GM06990 (cell line): ENCODE measurements at places on chromosomes 11 and 22.
A peak's percentile ranks its signal among the peaks of the same experiment; 100 is the strongest.

GRCh38 chr22:27004434-27004833, 347.0 kb downstream of the MIAT start:
- no peak for DNase-seq

GRCh38 chr11:3103076-3103475, 45.9 kb upstream of the CARS1 start:
- no peak for DNase-seq

GRCh38 chr11:34004236-34004635, 47.3 kb upstream of the CAPRIN1 start:
- no peak for DNase-seq

GRCh38 chr11:113177671-113178070, 136.7 kb upstream of the TTC12 start:
- DNase-seq = no peak

GRCh38 chr22:20010307-20011122, 6.1 kb downstream of the ARVCF start:
- DNase-seq = no peak

GRCh38 chr11:75535071-75535470, 9.3 kb upstream of the GDPD5 start:
- no peak for DNase-seq

DNA sequence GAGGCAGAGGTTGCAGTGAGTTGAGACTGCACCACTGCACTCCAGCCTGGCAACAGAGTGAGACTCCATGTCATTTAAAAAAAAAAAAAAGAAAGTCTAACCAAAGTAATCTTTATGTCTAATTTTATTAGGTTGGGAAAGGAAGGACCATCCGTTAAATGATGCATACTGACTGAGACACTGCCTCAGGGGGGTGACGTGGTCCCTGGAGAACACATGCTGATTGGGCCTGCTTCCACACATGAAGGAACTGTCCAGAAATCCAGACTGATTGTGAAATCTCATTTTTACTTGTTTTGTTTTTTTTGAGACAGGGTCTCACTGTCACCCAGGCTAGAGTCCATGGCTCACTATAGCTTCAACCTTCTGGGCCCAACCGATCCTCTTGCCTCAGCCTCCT, 5.5 kb downstream of the SF3A1 start:
- DNase-seq = no peak

DNA sequence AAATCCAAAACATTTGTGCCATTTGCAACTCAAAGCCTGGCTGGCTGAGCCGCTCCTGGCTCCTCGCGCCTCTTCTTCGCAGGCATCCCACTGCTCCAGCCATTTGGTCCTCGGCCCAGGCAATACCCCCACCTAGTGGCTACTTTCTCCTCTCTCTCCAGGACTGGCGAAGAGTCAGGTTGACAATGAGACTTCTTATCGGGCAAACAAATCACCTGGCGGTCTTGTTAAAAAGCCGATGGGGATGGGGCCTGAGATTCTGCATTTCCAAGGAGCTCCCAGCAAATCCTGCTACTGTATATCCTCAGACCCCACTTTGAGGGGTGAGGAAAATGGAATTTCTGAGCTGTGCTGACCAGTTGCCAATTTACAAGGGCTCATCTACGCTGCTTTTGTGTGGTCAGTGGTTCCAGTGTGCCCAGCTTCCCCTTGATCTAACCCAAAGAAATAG, 89.0 kb downstream of the ISX start:
- DNase-seq = no peak

DNA sequence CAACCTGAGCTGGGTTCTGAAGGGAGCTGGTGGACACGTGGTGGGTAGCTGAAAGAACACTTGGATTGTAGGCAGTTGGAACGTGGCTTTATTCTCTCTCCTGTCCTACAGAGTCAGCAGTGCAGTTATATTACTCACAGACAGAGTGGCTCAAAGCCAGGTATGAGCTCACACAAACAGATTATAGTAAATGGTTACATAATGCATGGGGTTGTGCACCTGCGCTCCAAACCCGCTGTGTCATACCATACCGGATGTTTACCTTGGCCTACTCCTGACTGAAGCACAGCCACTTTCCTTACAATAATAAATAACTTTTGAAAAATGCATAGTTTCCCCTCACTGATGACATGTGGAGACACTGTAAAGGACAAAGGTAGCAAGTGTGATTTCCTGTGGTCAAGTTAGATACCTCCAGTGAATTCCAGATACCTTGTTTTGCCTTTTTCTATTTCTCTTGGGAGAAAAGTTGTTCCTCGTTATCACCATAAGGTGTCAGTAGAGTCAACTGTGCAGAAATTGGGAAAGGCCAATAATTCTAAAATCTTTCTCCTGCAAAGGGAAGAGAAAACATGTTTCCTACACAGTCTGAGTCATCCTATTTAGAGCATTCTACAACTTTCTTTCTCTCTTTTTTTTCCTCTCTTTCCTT, 13.5 kb downstream of the MS4A6A start:
- DNase-seq = peak; percentile 38

GRCh38 chr22:37197451-37198257, 9.6 kb upstream of the C1QTNF6 start:
- DNase-seq = no peak

DNA sequence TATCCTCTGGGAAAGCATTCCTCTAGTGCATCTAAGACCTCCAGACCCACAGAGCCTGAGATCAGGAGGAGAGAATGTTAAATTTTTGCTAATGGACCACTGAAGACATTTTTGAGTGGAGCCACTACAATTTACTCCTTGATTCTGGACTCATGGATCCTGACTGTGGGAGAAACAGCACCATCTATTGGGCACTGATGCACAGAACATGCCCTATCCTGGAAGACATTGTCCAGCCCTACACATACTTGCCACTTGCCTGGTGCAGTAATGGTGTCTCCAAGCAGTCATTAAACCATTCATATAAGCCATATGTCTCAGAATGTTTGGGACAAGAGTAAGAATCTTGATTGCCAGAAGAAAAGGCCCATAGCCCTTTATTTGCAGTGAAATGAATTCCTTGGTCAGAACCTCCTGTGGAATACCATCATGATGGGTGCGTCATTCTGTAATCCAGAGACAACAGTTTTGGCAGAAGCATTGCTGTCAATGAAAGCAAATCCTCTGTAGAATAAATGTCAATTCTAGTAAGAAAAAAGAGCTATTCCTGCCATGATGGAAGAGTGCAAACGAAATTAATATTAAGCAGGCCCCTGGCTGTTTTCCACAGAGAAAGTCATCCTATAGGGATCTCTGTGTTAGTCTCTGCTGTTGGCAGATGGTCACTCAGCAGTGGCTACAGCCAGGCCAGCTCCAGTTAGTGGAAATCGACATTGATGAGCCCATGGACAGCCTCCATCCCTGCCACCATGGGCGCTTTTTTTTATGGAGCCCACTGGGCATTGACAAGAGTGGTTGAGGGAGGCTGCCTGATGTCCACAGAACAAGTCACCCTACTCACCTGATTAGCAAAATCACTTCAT, 43.5 kb downstream of the GGTLC2 start:
- DNase-seq = no peak

DNA sequence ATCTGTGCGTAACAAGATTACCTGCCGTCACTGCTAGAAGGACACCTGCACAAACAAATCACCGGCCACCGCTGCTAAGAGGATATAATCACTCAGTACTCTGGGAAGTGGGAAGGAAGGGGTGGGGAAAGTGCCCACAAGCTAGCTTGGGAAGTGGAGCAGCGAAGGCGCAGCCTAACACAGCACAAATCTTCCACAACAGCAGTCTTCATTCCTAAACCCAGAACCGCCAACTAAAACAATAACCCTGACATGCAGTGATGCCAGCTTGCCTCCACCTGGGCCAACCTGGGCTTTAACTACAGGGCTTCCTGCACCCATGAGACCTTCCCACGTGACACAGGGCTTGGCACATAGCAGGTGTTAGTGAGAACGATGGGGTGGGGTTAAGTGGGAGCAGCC, 5.1 kb downstream of the DGCR2 start:
- no peak for DNase-seq

DNA sequence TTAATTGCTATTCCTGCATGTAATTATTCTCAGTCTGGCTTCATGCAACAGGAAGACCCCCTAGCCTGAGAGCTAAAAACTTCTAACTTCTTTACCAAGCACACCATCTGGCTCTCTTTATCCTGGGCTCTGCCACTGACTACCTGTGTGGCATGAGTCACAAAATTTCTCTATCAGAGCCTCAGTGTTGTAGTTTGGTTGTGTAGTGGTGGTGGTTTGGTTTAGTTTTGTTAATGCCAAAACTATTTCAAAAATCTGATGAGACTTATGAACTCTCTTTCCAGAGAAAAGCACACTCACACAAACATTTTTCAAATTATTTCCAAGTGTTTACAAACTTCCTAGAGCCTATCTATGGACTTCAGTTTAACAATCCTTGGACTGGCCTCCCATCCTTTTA, 7.5 kb upstream of the IL17RA start:
- no peak for DNase-seq

DNA sequence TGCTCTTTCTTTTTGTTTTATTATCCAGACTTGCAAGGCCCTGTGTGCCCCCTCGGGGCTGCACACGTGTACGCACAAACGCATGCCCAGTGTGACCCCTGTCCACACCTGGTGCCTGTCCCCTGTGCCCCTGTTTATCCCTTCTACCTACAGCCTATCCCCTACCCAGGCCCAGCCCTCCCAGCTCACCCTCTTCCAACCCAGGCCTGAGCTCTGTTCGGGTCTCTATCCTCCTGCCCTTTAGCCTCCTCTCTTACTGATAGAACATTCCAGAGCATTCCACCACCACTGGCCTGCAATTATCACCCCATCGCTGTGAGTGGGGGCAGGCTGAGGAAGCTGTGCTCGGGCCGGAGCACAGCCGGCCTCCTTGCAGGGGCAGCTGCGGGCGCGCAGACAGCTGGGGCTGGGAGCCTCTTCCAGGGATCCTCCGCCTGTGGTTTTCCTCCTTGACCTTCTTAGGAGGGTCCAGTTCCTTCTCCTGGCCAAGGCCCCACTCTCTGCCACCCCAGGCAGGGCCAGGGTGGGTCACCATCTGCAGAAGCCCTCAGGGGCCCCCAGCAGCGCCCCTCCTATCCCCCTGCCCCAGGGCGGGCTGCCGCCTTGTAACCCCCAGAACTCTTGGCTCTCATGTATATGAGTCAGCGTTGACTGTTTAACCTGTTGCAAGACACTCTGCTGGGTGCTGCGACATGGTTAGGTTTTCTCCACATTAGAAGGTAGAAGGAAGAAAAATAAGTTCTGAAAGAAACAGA, 41.8 kb upstream of the KCNQ1OT1 start:
- no peak for DNase-seq

- peak; percentile 49 for DNase-seq
Measured at GRCh38 chr11:72684236-72684912, 10.2 kb upstream of the PDE2A start.

GRCh38 chr11:8384199-8384821, 120.6 kb upstream of the LMO1 start:
- DNase-seq = peak; percentile 82

DNA sequence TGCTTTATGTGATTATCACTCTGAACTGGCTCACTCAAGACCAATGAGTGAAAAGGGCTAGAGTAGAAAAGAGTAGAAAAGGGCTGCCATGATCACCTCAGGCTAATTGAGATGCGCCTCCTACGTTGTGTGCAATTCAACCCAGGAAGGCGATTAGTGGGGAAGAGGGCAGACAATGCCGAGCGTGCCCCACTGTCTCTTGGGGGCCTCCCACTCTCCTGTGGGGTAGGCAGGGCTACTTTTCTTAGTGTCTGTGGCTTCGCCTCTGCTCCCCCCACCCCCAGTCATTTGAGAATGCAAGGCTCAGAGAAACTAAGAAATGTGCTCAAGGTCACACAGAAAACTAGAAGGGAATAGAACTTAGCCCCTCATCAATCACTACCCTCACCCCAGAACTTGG, 57.7 kb upstream of the RASD2 start:
- DNase-seq = no peak

DNA sequence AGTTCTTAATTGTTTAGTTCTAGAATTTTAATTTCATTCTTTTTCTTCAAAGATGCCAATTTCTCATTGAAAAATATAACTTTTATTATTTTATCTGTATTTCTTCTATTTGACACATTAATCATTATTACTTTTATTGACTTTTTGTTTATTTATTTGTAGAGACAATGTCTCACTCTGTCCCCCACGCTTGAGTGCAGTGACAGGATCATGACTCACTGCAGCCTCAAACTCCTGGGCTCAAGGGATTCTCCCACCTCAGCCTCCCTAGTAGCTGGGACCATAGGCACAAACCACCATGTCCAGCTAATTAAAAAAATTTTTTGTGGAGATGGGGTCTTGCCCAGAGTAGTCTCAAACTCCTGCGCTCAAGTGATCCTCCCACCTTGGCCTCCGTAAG, 30.3 kb upstream of the FBLN1 start:
- DNase-seq = no peak
